ENCODE measurements at places on chromosomes 5 and 9. TPM values are rescaled to one million over a fixed set of nuclear protein-coding genes. Genes with fewer than 3 reads are reported as not detected.

C9 gene
- total RNA-seq = under 0.01 TPM

RABEPK gene
- total RNA-seq = 25.7 TPM

DNA sequence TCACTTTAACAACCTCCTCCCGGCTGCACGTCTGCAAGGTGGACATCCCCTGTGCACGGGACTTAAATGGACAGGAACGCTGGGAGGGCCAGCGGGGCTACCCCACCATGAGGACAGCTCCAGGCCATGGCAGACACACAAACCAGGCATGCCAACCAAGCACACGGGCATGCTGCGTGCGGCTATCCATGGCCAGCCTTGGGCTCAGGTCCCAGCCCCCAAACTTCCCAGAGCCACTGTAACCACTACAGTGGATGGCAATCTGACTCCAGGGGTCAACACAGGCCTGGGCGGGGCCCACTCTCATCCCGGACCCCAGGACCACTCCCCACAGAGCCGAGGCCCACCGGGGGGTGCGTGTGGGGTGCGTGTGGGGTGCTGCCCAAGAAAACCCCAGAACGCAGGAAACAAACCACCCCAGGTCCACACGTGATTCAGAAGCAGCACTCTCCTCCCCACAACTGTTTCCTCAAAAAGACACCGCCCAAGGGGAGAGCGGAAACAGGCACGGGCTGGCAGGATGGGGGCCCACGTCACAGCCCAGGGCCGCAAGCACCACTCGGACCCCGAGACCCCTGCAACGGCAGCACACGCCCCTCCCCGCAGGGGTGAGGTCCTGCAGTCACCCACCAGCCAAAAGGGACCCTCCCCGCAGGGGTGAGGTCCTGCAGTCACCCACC is 7.4 kb downstream of the SLC12A7 start:
- DNase-seq = no peak

NUTM2G gene
- total RNA-seq = not detected

SAXO1 gene
- not detected for total RNA-seq

DNA sequence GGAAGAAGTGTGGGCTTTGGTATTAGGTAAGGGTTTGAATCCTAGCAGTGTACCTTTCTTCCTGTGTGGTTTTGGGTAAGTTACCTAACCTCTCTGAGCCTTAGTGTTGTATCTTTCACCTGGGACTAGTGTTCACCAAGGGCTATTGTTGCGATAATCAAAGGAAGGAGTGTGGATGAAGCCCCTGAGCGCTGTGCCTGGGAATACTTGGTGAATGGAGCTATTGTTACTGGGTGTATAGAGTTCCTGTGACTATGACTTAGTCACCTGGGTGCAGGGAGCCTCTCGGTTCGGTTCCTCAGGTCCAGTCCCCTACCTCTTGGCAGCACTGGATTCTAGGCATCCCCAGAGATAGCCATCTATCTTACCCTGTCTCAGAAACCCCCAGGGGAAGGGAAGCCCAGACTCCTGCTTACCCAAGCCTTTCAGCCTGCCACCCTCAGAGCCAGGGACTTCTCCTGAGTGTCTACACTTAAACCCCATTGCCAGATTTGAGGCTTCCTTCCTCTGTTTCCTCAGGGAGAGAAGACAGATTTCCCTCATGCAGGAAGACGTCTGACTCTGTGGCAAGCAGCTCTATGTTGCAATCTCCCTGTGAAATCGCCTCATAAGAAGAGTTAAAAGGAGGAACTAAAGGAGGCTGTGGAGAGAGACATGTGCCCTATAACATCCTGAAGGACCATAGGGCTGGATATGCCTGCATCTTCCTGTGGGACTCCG is 181.0 kb upstream of the PITX1 start:
- no peak for DNase-seq

GRCh38 chr5:37774912-37775483 is 64.8 kb downstream of the GDNF start:
- no peak for DNase-seq

GRCh38 chr9:3823842-3824475 is 298.2 kb upstream of the RFX3 start:
- DNase-seq = no peak
